ENCODE measurements at places on chromosomes 7 and 10. TPM values are rescaled to one million over a fixed set of nuclear protein-coding genes. Genes with fewer than 3 reads are reported as not detected.

SOSTDC1 gene
- not detected for total RNA-seq

CACNA2D1 gene
- total RNA-seq, result 24.2 TPM

LRIT1 gene
- not detected for total RNA-seq

DPP6 gene
- total RNA-seq, result 0.35 TPM

UNC5B gene
- 35.2 TPM for total RNA-seq

NEUROD6 gene
- total RNA-seq, result not detected

ACSM6 gene
- total RNA-seq, result not detected

DENND2A gene
- total RNA-seq, result 15.3 TPM

SEMA3C gene
- 55.4 TPM for total RNA-seq

UNCX gene
- not detected for total RNA-seq

ATOH7 gene
- not detected for total RNA-seq

CPA2 gene
- total RNA-seq, result not detected

GTF2IRD1 gene
- total RNA-seq, result 16.6 TPM
